ENCODE measurements at places on chromosomes 12 and 14. TPM values are rescaled to one million over a fixed set of nuclear protein-coding genes. Genes with fewer than 3 reads are reported as not detected.

Gene SRRM4
- total RNA-seq: not detected

- no peak overlapping the region for H3K4me3 ChIP-seq
- no peak overlapping the region for H3K27ac ChIP-seq
- peaks cover 18% of the 10 kb centered on the region for H3K4me1 ChIP-seq
- H3K27me3 ChIP-seq: no peaks in the 10 kb centered on the region
- DNase-seq: peak; percentile 36
Observed at GRCh38 chr12:13004361-13004760, 4.3 kb upstream of the HEBP1 start.

DNA sequence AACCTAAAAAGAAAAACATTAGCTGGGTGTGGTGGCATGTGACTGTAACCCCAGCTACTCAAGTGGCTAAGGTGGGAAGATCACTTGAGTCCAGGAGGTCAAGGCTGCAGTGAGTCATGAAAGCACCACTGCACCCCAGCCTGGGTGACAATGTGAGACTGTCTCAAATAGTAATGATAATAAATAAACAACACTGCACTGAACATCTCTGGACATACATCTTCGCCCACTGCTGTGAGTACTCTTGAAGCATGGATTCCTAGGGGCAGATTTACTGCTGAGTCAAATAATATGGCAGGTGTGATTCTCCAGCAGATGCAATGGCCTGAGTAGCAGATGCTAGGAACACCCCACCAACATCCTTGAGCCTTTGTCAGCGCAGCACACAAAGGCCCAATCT, 23.6 kb downstream of the ABCB9 start:
- H3K27me3 ChIP-seq: no peaks in the 10 kb centered on the region
- no peak overlapping the region for H3K27ac ChIP-seq
- H3K4me1 ChIP-seq: peaks cover 22% of the 10 kb centered on the region
- no peak overlapping the region for H3K4me3 ChIP-seq

- H3K4me3 ChIP-seq: peak overlapping the region; percentile 54
- H3K36me3 ChIP-seq: peaks cover 7% of the 10 kb centered on the region
- no peaks in the 10 kb centered on the region for H3K27me3 ChIP-seq
- peaks cover 5% of the 10 kb centered on the region for H3K4me1 ChIP-seq
Observed at GRCh38 chr14:52951681-52952554, 1.1 kb upstream of the FERMT2 start.

DNA sequence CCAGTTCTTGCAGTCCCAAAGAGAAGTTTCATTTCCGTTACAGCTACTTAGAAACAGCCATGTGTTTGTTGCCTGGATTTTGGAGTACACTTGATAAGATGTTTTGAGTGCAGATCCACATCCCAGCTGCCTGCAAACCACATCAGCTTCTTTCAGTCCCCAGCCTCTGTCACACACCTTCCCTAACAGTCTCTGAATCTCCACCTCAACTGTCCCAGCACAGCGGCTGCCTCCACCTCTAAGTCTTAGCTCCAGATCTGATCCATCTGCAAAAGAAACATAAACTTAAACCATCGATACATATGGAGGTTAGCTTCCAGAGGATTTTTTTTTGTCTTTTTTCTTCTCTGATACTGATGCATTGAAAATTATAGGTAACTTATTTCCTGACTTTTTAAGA, 8.4 kb downstream of the CD163 start:
- no peaks in the 10 kb centered on the region for H3K27me3 ChIP-seq
- no peaks in the 10 kb centered on the region for H3K4me1 ChIP-seq
- no peak for DNase-seq
- no peaks in the 10 kb centered on the region for H3K36me3 ChIP-seq
- H3K27ac ChIP-seq: no peak overlapping the region
- H3K4me3 ChIP-seq: no peak overlapping the region

DNA sequence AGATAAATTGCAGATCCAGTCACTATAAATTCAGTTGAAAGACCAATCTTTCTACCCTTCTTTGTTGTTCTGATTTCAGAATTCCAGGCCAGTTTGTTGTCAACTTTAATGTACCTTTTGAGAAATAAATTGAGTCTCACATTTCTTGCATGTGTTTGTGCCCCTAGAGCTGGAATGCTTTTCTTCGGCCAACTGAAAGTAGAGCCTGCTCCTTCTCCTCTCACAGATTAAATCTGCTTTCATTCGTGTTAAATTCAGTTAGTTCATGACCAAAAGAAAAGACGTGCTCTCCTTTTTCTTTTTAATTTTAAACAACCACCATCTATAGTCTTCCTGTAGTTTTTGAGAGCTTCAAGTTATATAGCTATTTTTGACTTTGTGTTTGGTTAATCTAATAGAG, 22.9 kb downstream of the SOCS2 start:
- DNase-seq: no peak
- H3K27ac ChIP-seq: no peak overlapping the region

DNA sequence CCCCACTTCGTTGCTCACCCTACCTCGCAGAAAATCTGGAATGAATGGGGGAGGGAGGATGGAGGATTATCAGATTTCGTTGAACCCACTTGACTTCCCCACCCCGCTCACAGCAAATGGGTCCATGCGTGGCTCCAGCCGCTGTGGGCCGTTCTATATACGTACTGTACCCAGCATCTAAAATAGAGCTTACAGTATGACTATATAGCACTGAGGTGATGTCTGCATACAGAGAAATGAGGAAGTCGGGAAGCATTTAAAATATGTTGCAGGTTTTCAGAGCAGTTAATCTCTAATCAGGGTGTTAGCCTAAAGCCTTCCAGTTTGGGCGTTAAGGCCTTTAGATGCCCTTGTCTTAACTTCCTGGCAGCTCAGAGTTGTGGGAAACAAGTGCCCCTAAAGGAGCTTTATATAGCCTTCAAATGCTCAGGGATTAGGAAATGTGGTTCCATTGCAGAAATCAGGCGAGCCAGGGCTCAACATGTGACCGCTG, 1.4 kb downstream of the BICDL1 start:
- no peak overlapping the region for H3K4me3 ChIP-seq
- no peak for DNase-seq
- H3K27me3 ChIP-seq: peaks cover 24% of the 10 kb centered on the region

Gene PLEKHG3
- total RNA-seq: 8.2 TPM

DNA sequence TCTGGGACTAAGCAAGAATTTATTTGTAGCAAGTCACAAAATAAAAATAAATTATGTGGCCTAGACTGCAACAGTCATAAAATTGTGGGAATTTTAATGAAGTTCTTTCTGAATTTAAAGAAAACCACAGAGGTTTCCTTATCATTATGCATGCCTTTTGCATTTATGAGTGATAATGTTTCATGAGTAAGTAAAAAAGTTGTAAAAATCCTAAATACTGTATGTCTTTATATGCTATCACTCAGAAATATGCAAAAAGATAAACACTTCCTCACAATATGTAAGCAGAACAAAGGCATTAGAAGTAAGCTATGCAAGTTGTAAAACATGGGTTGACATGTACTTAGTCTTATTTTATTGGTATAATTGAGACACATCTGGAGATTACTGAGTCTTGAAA, 239.4 kb upstream of the PDE3A start:
- H3K36me3 ChIP-seq: no peaks in the 10 kb centered on the region
- no peaks in the 10 kb centered on the region for H3K27me3 ChIP-seq
- no peak overlapping the region for H3K4me3 ChIP-seq

DNA sequence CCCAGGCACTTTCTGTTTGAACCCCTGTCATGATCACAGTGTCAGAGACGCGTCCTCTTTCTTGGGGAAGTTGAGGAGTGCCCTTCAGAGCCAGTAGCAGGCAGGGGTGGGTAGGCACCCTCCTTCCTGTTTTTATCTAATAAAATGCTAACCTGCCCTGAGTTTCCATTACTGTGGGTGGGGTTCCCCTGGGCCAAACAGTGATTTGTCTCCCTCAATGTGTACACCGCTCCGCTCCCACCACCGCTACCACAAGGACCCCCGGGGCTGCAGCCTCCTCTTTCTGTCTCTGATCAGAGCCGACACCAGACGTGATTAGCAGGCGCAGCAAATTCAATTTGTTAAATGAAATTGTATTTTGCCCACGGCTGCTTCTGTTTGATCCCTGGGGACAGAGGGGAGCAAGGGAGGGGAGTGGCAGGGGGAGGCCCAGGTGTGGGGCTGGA, 5.1 kb downstream of the SHMT2 start:
- peaks cover 11% of the 10 kb centered on the region for H3K4me1 ChIP-seq
- H3K27me3 ChIP-seq: no peaks in the 10 kb centered on the region
- H3K36me3 ChIP-seq: peaks cover 45% of the 10 kb centered on the region

Gene FOXG1
- not detected for total RNA-seq

Gene ARHGDIB
- total RNA-seq: 24.9 TPM

Gene SERPINA12
- not detected for total RNA-seq

- peaks cover 9% of the 10 kb centered on the region for H3K36me3 ChIP-seq
- H3K4me1 ChIP-seq: peaks cover 9% of the 10 kb centered on the region
- DNase-seq: peak; percentile 49
- H3K27ac ChIP-seq: no peak overlapping the region
Observed at GRCh38 chr12:57276935-57277563, 26.1 kb upstream of the STAC3 start.

Gene MYF5
- not detected for total RNA-seq

GRCh38 chr14:85542623-85543022, 12.7 kb downstream of the FLRT2 start:
- DNase-seq: no peak
- no peaks in the 10 kb centered on the region for H3K27me3 ChIP-seq
- H3K27ac ChIP-seq: no peak overlapping the region
- no peak overlapping the region for H3K4me3 ChIP-seq
- H3K4me1 ChIP-seq: no peaks in the 10 kb centered on the region
- peaks cover 8% of the 10 kb centered on the region for H3K36me3 ChIP-seq

Gene LMNTD1
- total RNA-seq: 4.3 TPM

DNA sequence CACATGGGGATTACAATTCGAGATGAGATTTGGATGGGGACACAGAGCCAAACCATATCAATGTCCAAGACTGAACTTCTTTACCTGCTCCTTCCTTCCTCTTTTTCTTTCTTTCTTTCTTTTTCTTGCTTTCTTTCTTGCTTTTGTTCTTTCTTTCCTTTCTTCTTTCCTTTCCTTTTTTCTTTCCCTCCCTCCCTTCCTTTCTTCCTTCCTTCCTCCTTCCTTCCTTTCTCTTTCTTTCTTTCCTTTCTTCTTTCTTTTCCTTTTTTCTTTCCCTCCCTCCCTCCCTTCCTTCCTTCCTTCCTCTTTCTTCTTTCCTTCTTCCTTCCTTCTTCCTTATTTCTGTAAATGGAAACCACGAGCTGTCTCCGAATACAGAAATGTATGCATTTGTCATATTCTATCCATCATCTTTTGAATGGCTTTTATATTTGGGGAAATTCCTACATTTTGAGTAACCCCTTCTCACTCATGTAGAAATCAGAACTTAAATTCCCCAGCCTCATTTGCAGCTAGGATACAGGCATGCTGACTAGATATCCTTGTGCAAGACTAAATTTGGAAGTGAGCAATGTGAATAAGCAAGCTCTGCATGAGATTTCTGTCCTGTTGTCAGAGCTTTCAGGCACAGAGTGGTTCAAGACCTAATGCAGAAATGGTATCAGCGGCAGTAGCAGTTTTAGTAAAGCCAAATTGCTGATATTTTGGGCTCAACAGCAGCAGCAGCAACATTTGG, 11.5 kb downstream of the GPR33 start:
- no peaks in the 10 kb centered on the region for H3K4me1 ChIP-seq
- H3K27me3 ChIP-seq: peaks cover 8% of the 10 kb centered on the region
- no peak for DNase-seq
- H3K36me3 ChIP-seq: no peaks in the 10 kb centered on the region

DNA sequence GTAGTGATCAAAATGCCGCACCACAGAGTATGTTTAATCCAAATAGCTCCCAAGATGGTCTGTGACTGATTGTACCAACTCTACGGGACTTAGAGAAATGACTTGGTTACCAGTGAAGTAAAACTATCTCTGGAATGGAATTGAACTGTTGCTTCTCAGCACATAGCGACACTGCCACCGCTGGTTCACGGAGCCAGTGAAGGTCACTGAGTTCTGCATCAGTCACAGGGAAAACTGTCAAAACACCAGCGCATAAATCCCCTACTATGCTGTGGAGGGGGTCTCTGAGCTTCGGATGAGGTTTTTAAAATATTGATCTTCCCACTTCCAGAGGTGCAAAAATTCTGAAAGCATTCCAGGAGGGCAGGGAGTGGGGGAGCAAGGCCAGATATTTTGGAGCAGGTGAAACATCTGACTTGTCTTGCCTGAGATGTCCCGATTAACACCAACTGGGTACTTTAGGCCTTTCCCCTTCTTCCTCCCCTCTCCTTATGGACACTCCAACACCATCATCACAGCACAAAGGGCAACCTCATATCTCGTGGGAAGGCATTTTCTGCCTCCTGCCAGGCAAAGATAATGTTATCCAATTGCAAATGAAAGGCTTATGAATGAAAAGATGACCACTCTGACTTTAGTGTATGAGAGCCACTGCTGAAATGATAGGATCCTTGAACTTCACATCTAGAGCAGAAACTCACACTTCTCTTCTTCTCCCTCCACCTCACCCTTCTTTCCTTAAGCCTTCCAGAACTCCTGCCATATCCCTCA, 2.0 kb upstream of the PLXNC1 start:
- H3K4me3 ChIP-seq: no peak overlapping the region
- DNase-seq: no peak
- no peak overlapping the region for H3K27ac ChIP-seq
- no peaks in the 10 kb centered on the region for H3K4me1 ChIP-seq
- H3K36me3 ChIP-seq: no peaks in the 10 kb centered on the region

Gene ADCY4
- not detected for total RNA-seq

GRCh38 chr14:72640911-72641485, 252.9 kb downstream of the DPF3 start:
- H3K36me3 ChIP-seq: no peaks in the 10 kb centered on the region
- no peak overlapping the region for H3K4me3 ChIP-seq
- H3K27me3 ChIP-seq: no peaks in the 10 kb centered on the region
- H3K27ac ChIP-seq: peak overlapping the region; percentile 10

Gene KRT78
- total RNA-seq: not detected

Gene RPGRIP1
- total RNA-seq: not detected

DNA sequence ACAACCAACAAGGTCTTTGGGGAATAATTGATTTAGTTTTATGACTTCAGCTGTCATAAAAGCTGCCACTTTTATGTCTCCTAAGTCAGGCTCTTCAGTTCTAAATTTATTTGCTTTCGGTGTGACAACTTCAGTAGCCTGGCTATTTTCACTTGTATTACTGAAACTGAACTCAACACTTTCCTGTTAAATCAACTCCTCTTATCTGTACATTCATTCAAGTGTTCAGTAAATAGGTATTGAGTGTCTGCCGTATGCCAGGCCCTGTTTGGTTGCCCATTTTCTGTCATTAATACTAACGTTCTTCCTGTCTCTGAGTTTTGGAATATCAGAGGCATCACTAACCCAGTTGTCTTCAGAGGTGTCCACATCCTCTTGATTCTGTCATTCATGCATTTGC, 7.5 kb downstream of the UTP20 start:
- no peak for DNase-seq
- H3K4me1 ChIP-seq: no peaks in the 10 kb centered on the region
- H3K27me3 ChIP-seq: no peaks in the 10 kb centered on the region

DNA sequence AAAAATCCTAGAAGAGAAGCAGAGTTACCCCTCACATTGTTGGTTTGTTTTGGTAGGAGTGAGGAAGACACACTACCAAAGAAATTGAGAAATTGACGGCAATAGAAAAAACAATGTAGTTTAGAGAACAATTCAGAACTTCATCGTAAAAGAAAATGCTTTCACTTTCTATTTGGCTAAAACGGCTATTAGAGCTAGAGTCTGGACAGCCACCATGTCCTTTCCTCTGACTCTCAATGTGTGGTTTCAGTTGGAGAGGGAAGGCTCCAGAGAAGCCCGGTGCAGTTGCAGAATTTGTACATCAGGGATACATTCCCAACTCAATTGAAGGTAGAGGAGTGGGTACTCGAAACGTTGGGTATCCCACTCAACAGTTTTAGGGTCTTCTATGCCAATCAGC, 535.3 kb downstream of the GALC start:
- H3K4me1 ChIP-seq: no peaks in the 10 kb centered on the region
- no peaks in the 10 kb centered on the region for H3K27me3 ChIP-seq
- H3K4me3 ChIP-seq: peak overlapping the region; percentile 18
- DNase-seq: no peak
- no peak overlapping the region for H3K27ac ChIP-seq

All from IMR-90 (cell line).